Astrocyte of the hippocampus (primary cell): ENCODE measurements at places on chromosomes 5 and 9.
A peak's percentile ranks its signal among the peaks of the same experiment; 100 is the strongest.

- no peak for DNase-seq
Measured at GRCh38 chr5:141313711-141314110, 6.9 kb downstream of the TAF7 start.

- DNase-seq, result no peak
Measured at GRCh38 chr5:68652534-68652965, 437.0 kb downstream of the PIK3R1 start.

GRCh38 chr5:14347522-14347921, 204.4 kb downstream of the TRIO start:
- no peak for DNase-seq

GRCh38 chr5:43514471-43514815, 505 bp downstream of the C5orf34 start:
- peak; percentile 82 for DNase-seq

DNA sequence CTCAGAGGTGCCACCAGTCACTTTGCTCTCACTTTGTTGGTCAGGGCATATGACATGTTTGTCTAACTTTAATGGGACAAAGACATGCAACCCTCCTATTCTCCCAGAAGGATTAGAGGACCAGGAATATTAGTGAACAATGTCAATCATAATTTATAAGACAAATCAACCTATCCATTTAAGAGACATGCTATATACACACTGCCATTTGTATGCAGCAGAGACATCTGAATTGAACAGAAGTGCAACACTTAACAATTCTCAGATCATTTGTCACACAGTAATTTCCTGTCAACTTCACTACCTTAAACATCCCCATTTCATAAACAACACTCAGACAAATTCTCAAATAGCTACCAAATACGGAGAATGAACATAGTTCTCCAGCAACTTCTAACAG, 273.6 kb upstream of the RGMB start:
- DNase-seq, result no peak

DNA sequence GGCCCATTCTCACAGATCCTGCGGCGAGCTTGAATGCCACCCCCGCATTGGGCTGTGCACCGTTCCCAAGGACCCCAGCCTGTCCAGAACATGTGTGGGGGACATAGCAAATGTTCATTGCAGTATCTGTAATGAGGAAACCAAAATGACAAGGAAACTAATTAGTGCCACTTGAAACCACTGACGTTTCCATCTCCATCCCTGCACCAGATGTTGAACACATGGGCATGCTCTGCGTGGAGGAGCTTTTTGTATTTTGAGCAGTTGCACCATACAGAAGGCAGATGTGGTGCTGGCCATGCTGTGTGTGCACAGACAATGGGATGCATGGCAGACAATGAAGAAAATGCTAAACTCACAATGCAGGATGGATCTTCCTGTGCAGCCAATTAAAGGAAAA, 437.7 kb downstream of the SEMA5A start:
- no peak for DNase-seq

GRCh38 chr5:21164425-21164824, 1176.4 kb upstream of the CDH18 start:
- no peak for DNase-seq

GRCh38 chr5:76062502-76063041, 20.6 kb upstream of the SV2C start:
- DNase-seq, result no peak

DNA sequence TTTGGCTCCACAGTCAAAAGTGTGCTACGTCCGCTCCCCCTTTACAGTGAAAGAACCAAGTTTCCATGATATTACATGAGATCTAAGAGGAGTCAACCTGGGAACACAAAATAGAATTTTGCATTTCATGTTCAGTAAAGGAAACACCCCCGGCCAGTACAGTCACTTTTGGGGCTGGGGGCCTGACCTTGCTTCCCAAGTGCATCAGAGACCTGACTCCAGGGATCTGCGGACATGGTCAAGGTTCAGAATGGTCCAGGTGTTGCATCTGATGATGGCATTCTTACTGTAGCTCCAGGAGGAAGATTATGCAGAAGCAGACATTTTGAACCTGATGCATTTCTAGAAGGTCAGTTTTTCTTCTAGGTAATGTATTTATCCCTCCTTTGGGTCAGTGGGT, 39.8 kb downstream of the AK8 start:
- DNase-seq, result no peak

GRCh38 chr9:124218438-124218982, 39.2 kb upstream of the NEK6 start:
- peak; percentile 58 for DNase-seq

- no peak for DNase-seq
Measured at GRCh38 chr5:145574889-145575573, 260.1 kb downstream of the PRELID2 start.

GRCh38 chr5:78792345-78793055, 143.9 kb upstream of the LHFPL2 start:
- no peak for DNase-seq

GRCh38 chr5:181215997-181216989, 6.8 kb upstream of the TRIM41 start:
- DNase-seq, result no peak

GRCh38 chr9:95350266-95350665, 32.8 kb upstream of the FANCC start:
- DNase-seq, result no peak

DNA sequence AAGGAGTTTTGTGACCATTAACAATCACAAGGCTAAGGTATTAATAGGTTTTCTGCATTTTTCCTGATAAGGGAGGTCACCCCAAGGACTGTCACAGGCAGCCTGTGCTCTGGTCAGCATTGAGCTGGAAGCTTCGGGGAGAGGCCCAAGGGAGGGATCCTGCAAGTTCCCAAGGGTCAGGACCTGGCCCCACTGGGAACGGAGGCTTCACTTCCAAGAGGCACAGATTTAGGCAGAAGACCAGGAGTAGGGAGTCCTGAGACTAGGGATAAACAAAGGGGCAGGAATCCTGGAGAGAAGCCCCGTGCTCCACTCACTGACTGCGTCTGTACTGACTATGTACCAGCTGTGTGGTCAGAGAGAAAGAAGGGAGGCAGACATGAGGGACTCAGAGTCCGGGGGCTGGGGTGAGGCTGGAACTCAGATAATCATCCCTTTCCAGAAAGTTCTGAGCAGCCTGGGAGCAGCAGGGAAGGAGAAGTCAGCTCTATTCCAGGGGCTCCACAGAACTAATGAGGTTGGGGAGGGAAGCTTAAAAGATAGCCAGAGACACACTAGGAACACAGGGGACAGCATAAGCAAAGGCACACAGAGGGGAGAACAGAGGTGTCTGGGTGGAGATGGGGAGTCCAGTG, 37.8 kb downstream of the B4GALT1 start:
- DNase-seq, result no peak

- no peak for DNase-seq
Measured at GRCh38 chr5:72170101-72170500, 62.8 kb downstream of the MAP1B start.

DNA sequence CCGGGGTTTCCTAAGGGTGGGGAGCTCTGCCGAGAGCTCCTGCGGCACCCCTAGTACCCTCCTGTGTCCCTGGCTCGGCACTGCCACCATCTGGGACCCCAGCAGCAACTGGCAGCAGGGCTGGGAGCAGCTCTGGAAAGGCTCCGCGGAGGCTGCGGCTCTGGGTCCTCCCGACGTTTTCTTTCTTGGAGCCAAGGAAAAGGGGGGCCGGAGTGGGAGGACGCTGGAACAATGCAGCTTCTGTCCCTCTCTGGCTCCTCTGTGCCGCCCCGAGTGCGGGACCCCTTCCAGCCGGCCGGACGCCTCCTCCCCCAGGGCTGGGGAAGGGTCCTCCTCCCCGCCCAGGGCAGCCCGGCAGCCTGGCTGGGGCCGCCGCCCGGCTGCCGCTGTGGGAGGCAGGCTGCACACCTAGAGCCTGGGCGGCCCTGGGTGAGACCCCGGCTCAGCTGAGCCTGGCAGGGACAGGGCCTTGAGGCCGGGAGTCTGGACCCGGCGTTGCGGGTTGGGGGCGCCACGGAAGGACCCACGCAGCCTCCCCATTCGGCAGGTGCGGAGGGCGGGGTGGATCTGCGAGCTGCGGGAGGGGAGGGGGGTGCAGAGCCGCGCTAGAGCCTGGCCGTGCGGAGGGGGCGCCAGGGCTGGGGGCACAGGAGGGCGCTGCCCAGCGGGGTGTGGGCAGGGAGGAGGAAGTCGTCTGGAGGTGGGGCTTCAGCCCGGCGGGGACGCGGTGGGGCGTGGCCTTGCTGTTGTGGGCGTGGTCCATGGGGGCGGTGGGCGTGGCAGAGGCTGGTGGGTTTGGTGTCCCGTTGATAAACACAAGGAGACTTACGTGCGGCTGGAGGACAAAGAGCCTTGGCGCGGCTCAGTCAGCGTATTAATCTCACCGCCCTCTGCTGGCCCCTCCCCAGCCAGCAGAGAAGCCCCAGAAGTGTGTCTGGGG, 15.1 kb downstream of the GPSM1 start:
- DNase-seq, result peak; percentile 93

DNA sequence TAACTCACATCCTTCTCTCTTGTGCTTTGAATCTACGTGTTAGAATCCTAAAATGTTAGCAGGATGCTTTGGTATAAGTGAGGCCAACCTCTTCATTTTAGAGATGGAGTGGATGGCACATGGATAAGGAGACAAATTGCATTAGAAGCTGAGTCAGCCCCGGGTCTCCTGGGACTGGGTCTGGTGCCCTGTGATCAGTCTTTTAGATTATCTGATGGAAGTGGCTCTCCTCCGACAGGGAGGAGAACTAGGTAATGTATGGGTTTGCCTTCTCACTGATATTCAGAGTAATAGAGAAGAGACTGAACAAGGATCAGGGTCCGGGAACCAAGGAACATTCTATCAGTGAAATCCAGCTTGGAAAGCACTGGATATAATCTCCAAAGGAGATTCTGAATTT, 74.9 kb upstream of the TNFSF8 start:
- no peak for DNase-seq

DNA sequence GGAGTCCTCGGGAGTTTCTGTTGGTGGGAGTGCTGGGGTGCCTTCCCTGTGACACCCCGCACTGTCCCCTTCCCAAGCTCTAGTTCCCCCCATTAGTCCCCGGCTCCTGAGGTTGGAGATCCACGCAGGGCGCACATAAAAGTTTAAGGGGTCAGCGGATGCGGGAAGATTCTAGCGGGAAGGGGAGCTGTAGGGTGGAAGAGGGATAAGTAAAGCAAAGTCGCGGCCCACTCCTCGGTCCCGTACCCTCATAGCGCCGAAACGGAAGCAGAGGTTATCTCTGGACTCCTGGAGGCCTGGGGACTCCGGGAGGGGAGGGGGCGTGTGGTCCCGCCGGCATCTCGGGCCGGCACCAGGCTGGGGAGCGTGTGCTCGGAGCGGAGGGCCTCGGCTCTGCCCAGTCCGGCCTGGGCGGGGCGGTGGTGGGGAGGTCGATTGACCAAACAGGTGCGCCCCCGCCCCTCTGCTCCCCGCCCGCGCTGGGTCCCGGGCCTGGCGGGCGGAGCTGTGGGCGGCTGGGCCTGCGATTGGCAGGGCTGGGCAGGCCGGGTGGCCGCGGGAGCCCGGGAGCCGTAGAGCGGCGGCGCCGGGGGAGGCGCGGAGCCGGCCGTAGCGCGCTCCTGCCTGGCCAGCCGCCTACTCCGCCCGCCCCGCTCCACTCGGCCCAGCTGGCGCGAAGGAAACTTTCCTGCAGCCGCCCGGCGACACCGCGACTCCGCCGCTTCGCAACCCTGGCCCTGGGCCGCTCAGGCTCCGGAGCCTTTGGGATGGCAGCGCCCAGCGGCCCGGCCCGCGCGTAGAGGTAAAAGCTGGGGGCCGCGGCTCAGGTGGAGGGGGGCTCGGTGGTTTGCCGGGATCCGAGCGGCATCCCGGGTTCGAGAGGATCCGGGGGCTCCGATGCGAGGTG, 52.2 kb upstream of the DAB2IP start:
- peak; percentile 77 for DNase-seq

GRCh38 chr5:68110264-68110663, 105.3 kb upstream of the PIK3R1 start:
- no peak for DNase-seq

DNA sequence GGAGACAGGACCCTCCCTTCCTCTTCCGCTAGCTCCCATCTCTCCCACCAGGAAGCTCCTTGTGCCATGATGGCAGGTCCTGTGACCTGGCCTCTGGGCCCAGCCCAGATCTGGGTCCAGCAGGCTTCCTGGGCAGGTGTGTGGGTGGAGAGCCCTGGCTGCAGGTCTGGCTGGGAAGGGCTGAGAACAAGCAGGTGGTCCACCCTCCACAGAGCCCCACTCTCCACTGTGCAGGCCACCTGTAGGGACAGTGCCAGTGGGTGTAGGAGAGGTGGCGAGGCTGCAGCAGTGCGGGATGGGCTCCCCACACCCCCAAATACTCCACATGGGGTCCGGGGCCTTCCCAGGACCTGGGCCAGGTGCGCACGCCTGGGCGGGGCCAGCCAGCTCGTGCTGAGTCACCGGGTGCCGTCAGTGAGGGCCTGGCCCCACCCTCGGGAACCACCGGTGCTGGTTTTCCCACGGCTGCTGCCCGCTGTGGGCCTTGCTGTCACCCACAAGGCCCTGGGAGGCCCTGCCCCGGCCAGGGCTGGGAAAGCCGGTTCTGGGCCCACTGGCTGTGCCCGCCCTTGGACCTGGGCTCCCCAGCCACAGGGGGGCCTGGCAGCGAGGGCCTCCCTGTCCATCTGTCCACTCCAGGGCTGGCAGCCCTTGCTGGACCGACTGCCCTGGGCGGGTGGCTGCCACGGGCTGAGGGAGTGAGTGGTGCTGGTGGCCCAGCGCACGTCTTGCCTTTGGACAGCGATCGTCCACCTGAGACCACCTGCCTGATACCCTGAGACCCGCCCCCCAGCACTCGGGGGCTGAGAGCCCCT, 9.3 kb upstream of the NRARP start:
- no peak for DNase-seq

- no peak for DNase-seq
Measured at GRCh38 chr5:865771-866170, 15.0 kb upstream of the ZDHHC11 start.

- DNase-seq, result no peak
Measured at GRCh38 chr5:6737043-6737941, 24.1 kb downstream of the TENT4A start.

GRCh38 chr5:154479944-154480750, 2.1 kb upstream of the HAND1 start:
- DNase-seq, result no peak

GRCh38 chr9:20811872-20812271, 127.8 kb downstream of the FOCAD start:
- DNase-seq, result no peak

GRCh38 chr9:96442491-96442890, 7.5 kb upstream of the HABP4 start:
- no peak for DNase-seq
